Osteocyte (in vitro differentiated cells): ENCODE measurements at places on chromosomes 5 and 9.

DNA sequence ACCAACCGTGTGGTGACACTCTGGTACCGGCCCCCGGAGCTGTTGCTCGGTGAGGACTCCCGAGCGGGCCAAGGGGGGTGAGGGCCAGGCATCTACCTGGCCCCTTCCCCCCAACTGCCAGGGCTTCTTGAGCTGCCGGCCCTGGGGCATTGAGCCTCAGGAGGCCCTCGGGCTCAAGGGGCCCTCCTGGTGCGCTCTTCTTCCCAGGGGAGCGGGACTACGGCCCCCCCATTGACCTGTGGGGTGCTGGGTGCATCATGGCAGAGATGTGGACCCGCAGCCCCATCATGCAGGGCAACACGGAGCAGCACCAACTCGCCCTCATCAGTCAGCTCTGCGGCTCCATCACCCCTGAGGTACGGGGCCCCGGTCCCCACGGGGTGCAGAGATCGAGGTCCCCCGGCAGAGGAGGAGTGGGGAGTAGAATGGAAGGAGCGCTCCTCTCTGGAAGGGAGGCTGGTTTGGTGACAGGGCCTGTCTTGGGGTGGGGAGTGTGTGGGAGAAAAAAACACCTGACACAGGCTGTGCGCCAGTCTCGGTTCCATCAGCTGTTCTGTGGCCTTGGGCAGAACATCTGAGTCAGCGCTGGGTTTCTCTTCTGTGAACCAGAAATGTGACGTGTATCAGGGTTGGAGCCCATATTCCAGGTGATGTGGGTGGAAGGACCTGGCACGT, 2.6 kb downstream of the CDK9 start:
- no peak for DNase-seq

DNA sequence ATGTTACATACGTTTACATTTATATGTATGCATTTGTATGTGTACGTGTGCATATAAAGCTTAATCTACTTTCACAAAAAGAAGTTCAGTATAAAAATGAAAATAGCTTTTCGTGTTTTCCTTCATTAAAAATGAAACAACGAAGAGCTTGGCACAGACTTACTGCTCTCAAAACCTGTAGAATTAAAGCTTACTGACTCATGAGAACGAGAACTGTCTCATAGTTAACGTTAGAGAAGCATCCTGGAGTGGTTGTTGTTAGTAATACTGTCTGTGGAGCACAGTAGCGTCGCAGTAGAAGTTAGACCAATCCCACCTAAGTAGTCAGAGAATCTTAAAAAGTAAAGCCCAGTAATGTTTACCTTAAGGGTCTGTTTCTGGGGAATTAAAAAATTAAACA, 1.3 kb downstream of the MAT2B start:
- no peak for DNase-seq

DNA sequence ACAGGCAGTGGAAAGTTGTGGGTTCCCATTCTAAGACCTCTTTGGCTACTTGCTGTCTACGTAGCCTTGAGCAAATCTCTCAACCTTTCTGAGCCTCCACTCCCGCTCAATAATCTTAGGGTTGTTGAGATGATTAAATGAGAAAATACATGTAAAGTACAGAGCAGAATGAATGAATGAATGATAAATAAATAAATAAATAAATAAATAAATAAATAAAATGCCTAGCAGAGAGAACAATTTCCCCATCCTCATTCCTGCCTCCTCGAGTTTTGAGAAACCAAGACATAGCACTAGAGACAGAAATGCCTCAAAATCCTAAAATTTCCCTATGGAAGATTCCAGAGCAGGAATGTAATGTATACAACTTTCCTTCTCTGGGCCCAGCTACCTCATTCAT, 128.3 kb upstream of the RAD23B start:
- no peak for DNase-seq

DNA sequence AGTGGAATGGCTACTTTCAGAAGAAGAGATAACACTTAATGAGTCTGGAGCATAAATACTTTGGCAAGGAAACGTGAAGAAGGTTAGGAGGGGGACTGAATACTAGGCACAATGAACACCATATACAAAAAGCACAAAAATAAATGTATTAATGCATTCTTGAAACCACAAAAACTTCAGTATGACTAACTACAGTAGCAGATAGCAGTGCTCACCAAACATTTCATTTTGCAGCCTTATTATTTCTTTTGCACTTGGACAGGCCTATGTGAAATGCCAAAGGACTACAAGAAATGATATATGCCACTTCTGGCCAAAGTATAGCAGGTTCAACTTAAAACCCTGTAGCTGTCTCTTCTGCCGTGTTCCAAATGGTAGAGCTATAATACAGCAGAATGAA, 26.3 kb downstream of the UBQLN1 start:
- DNase-seq: no peak

DNA sequence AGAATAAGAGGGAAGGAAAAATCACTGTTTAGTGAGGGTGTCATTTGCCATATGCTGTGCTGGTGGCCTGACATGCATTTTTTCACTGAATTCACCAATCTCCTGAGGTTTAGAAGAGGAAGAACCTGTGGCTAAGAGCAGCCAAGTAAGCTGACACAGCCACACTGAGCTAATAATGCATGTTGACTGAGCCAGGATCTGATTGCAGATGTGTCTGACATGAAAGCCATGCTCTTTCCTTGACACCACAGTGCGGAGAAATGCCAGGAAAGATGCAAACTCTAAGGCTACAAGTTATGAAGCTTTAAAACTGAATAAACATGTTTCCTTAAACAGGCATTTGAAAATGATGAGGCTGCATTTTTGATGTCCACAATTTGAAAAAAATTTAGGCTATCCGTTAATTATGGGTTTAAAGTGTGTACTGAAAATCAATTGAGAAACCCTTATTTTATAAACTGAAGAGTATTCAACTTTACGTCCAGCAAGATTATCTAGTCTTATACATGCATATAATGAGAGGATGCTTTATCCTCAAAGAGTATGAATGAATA, 208.6 kb downstream of the FBN2 start:
- DNase-seq: no peak

GRCh38 chr9:23769307-23769935, 56.6 kb downstream of the ELAVL2 start:
- DNase-seq: no peak

DNA sequence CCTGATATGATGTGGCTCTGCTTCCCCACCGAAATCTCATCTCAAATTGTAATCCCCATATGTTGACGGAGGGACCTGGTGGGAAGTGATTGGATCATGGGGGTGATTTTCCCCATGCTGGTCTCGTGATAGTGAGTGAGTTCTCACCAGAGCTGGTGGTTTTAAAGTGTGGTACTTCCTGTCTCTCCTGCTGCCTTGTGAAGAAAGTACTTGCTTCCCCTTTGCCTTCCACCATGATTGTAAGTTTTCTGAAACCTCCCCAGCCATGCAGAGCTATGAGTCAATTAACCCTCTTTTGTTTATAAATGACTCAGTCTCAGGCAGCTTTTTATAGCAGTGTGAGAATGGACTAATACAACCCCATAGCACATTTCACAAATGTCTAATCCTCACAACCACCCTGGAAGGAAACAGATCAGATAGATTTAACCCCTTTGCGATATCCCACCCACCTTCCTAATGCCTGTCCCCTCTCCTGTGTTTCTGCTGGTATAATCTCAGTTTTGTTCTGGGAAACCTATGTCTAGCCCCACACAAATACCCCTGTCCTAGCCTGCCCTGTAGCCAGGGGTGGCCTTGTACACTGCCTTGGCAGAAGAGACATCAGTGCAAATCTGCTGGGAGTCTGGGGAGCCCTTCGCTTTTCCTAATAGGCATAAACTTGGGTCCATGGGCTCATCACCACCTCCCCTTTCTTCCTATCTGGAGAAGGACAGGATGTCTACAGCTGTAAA, 157.0 kb upstream of the RAI14 start:
- no peak for DNase-seq

DNA sequence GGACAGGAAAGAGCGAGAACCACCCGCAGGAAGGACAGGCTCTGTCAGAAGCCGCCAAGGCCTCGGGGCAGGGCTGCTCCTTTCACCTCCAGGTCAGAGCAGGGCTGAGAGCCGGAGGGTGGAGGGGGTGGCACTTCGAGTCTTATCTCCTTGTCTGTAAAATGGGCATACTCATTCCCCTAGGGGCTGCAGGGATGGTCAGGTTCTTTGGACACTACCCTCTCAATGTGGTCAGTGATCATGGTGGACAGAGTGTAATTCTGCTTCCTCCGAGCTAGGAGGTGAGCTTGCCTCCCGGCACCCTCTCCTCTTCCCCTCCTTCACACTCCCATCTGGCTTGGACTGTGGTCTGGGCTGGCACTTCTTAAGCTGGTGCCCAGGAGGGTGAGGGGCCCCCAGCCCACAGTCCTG, 39.6 kb downstream of the RGS3 start:
- no peak for DNase-seq

DNA sequence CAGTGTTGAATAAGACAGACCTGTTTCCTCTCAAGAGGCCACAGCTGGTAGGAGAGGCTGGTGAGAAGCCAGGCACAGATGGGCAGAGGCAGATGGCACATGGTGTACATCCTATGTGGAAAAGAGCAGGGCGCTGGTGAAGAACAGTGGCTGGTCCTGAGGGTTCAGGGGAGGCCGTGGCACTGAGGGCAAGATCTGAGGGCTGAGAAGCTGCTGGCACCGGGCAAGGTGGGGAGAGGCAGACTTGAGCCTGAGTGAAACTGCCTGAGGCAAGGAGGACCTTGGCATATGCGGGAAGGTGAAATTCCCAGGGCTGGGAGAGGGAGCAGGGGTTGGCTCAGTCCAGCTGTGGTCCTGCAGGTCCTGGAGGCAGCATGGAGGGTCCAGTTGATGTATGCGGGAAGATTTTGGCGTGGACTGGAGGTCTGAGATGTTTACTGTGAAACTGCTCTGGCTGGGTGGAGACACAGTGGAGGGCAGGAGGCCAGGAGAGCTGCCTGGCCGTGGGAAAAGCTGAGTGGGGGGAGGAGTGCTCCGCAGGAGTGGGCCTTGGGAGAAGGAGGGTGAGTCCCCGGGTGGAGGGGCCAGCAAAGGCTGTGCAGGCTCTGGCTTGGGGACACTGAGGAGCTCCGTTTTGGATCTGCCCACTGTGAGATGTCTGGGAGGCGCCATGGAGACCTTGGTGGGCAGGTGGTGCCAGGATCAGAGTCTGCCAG, 2.6 kb downstream of the MAN1B1 start:
- DNase-seq: no peak

DNA sequence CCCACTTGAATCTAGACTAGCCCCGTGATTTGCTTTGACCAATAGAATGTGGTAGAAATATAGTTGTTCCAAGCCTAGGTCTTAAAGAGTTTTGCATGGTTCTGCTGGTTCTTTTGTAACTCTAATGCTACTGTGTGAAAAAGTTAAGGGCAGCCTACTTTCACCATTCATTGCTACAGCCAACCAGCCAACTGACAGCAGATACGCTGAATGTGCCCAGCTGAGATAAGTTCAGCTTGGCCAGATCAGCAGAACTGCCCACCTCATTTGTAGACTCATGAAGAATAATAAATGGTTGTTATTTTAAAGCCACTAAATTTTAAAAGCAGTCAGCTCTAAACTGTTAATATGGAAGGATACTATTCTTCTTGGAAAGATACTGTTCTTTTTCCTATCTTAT, 23.9 kb downstream of the NR3C1 start:
- DNase-seq: no peak

DNA sequence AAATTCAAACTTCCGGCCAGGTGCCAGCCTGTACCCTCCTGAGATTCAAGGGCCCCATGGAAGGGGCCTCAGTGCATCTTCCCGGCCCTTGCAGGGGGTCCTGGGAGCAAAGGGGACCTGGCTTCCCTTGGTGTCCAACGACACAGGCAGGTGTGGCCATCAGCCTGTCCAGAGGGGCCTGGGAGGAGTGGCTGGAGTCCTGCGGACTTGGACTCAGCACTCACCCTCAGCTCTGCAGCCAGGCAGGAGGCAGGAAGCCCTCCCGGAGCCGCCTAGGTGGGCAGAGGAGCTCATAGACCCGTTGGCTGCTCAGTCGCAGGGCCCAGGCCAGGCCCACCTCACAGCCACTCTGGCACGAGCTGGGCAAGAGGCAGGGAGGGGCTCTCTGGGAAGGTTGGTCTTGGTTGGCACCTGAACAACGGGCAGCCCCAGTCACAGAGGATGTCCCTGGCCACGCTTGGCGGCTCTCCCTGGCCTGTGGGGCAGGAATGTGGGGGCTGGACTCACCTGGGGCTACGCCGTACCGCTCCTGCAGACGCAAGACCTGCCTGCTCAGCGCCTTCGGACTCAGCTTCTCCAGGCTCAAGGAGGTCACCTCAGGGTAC, 53.8 kb upstream of the NRARP start:
- no peak for DNase-seq

DNA sequence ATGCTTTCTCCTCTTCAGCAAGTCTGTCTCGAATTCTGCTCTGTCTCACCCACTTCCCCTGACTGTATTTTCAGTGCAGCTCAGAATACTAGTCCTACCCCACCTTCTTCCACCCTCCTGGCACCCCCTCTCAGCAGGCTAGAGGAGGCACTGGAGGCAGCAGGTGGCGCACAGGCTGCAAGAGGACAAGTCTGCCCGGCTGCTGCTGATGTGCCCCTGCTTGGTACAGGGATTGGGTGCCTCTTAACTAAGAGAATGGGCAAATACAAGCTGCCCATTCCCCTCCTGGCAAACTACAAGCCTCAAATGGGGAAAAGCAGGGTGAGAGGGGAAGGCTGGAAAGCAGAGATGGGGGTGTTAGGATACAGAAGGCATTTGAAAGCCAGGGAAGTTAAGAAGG, 5.1 kb downstream of the TLN1 start:
- no peak for DNase-seq

- DNase-seq: peak; percentile 92
Measured at GRCh38 chr5:132259069-132259851, 1.8 kb downstream of the PDLIM4 start.

DNA sequence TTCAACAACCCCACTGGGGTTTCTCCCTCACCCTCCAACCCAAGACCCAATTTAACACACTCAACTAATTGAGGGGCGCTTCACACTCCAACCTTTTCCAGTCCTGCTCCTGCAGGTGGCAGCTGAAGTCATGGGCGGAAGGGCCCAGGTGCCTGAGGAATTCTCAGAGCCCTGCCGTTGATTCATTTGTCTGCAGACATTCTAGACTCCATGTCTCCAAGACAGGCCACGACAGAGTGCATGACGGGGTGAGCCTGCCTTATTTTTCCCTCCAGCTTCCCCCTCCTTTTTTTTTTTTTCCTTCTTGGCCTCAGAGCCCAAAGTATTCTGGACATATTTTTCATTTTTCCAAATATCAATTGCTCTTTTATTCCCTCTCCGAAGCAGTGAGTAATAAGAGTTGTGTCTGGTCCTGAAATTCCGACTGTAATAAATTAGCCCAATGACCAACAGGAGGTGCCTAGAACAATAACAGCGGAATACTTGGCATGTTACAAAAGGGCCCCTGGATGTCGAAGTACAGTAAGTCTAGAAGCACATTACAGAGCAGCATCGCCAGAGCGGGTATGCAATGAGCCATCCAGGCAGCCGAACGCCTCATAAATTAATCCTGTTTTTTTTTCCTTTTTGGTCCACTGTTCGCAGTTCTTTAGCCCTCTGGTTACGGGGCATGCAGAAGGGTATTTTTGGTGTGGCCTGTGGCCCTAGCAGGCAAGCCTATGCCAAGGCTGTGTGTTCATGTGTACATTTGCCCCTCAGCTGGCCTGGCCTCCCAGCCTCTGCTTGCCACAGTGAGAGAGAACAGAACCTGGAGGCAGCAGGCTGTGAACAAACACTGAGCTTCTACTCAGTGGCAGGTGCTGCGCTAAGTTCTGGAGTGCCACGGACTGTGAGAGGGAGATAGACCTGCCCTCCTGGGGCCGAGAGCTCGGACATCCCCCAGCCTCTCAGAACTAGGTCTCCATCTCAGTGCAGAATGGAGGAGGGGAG, 8.6 kb upstream of the SMIM23 start:
- peak; percentile 72 for DNase-seq
